H9 (cell line): ENCODE measurements at places on chromosomes 7 and 10.

GRCh38 chr7:1861799-1862458 is 191.9 kb downstream of the ELFN1 start:
- DNase-seq, result no peak

GRCh38 chr7:31336202-31337001 is 4.1 kb downstream of the NEUROD6 start:
- DNase-seq, result peak; percentile 69

GRCh38 chr10:5752301-5752871 is 60.8 kb downstream of the GDI2 start:
- no peak for DNase-seq

- DNase-seq, result no peak
These were observed 4.0 kb upstream of the MRPS24 start for GRCh38 chr7:43873300-43873699.

DNA sequence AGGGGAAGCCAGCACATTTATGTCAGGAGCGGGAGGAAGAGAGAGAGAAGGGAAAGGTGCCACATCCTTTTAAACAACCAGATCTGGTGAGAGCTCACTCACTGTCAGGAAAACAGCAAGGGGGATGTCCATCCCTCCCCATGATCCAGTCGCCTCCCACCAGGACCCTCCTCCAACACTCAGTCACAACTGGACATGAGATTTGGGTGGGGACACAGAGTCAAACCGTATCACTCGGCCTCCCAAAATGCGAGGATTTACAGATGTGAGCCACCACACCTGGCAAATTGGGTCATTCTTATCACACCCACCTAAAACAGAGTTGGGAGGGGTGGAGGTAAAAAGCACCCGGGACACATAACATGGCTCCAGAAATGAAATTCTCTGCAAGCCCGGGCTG is 41.0 kb downstream of the CARD11 start:
- DNase-seq, result no peak

GRCh38 chr7:47819607-47819920 is 128.7 kb downstream of the PKD1L1 start:
- DNase-seq, result no peak

GRCh38 chr10:116490028-116490662 is 55.6 kb upstream of the PNLIP start:
- DNase-seq, result no peak

- no peak for DNase-seq
These were observed 63.5 kb downstream of the GRK5 start for GRCh38 chr10:119270762-119271366.

DNA sequence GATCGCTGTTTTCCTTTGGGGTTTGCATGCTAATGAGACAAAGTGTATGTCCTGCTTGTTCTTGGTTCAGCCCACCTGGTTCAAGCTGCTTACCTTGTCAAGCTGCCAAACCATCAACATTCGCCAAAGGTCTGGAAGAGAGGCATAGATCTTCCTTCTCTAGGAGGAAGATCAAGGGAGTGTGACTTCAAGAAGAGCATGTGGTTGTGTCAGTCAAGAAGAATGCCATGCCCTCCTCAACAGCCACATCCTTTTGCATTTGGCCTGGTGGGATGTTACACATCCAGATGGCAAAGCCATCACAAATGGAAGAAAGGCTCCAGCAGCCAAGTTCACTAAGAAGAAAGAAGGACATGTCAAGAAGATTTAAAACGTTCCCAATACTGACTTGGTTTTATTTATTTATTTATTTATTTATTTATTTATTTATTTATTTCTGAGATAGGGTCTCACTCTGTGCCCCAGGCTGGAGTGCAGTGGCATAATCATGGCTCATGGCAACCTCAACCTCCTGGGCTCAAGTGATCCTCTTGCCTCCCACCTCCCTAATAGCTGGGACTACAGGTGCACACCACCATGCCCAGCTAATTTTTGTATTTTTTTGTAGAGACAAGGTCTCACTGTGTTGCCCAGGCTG is 5.1 kb upstream of the PIP4K2A start:
- no peak for DNase-seq

GRCh38 chr10:60623627-60624026 is 154.7 kb upstream of the CDK1 start:
- no peak for DNase-seq

DNA sequence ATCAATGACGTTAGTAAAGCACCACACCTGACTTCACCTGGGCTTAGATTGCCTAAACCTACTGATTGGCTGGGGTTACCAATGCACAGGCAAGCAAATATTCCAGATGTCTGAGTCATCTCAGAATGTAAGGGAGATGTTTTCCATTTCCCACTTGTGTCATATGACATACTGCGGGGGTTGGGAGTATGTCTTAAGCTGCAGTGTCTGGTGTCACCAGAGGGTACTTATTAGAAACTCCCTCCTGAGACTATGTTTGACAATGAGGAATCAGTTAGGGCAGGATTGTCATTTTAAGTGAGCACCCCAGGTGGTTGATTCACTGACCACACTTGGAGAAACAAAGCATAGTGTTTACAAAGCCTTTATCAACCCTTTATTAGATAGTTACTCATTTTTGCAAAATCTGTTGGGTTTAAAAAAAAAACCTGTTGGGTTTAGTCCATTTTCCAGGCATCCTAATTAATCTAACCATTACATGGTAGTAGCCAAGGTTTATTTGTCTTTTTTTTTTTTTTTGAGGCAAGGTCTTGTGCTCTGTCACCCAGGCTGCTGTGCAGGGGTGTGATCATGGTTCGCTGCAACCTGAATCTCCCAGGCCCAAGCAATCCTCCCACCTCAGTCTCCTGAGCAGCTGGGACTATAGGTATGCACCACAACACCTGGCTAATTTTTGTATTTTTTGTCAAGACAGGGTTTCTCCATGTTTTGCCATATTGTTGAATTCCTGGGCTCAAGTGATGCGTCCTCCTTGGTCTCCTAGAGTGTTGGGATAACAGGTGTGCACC is 72.5 kb downstream of the CDK6 start:
- DNase-seq, result peak; percentile 84

GRCh38 chr7:127786184-127786583 is 134.2 kb downstream of the SND1 start:
- DNase-seq, result no peak

DNA sequence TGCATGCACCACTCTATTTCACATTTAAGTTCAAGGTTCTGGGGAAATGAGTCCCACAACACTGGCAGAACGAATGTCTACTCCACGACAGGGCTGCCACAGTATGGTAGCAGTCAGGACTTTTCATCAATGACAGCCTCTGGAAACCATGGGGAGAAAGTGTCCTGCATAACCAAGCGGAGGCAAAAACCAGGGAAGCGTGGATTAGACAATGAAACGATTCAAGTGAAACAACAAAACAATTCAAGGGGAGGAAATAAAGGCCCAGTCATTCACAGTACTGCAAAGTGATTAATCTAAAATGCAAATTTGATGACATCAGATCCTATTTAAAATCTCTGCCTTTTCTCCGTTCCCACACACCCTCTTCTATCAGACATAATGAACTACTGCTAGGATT is 168.2 kb downstream of the DPY19L1 start:
- no peak for DNase-seq

- no peak for DNase-seq
These were observed 809.1 kb downstream of the TNS3 start for GRCh38 chr7:46772776-46773175.

- DNase-seq, result no peak
These were observed 83.3 kb downstream of the PLXNA4 start for GRCh38 chr7:132492823-132493445.

- no peak for DNase-seq
These were observed 23.3 kb downstream of the SFTPD start for GRCh38 chr10:79925614-79926013.

DNA sequence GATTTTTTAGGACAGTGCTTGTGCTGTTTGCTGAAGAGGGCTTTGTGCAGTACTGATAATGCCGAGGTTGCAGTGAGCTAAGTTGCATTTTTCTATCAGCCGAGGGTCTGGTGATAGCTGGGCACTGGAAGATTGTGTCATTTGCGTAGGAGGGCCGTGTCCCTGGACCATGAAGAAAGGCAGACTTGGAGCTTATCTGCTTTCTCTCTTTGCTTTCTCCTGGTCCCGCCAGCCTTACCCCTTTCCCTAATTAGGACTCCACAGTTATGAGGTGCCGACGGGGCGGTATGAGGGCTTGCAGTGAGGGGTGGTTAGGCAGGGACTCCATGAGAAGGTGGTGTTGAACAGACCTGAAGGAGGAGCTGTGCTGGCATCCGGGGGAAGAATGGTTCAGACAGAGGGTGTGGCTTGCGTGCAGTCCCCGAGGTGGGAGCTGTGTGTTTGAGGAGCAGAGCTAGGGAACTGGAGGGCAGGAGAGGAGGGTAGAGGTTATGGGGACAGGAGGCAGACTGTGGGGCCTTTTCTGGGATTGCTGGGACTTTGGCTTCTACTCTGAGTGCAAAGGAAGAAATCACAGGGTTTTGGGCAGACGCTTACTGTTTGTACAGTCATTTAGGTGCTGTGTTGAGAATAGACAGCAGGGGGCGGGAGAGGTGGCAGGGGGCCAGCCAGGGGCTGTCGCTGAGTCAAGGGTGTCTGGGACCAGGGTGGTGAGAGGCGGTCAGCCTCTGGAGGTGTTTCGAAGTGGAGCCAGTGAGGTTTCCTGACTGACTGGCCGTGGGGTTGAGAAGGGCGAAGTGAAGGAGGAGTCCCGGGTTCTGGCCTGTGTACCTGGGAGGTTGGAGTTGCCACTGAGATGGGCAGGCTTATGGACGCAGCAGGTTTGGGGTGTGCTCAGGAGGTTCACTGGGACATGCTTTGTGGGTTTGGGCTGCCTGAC is 43.4 kb downstream of the PRF1 start:
- DNase-seq, result peak; percentile 80

DNA sequence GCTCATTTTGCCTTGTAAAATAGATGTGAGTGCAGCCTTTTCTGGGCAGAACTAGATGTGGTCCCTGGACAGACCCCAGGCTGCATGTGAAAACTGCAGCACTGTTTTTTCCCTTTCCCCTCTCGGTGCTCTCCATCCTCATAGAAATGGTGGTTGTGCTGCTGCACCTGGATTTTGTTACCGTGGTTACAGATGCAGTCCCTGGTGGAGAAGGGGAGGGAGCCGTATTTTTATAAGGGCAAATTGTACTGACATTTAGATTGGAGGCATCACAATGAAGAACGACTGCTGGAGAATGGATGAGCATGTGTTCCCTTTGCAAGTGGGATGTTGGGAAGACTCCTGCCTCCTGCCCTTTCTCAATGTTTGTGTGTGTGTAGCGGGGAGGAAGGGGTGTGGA is 469.9 kb downstream of the CCSER2 start:
- no peak for DNase-seq

DNA sequence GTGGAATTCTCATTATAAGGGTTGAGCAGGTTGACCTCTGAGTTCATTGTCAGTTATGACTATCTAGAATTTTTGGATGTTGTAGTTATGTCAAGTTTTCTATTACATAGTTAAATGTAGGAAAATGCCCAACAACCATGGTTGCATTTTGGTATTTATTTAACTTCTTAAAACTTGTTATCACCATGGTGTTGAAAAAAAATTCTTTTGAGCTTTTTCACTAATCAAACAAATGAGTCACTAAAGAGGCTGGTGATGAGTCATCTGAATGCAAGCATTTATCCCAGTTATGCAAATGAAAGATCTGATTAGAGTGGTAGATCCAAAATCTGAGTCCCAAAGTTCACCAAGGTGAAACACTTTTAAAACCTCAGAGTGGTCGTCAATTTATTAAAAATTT is 624.7 kb upstream of the IGFBP3 start:
- no peak for DNase-seq

- no peak for DNase-seq
These were observed 208.3 kb downstream of the CELF2 start for GRCh38 chr10:11225935-11226334.

DNA sequence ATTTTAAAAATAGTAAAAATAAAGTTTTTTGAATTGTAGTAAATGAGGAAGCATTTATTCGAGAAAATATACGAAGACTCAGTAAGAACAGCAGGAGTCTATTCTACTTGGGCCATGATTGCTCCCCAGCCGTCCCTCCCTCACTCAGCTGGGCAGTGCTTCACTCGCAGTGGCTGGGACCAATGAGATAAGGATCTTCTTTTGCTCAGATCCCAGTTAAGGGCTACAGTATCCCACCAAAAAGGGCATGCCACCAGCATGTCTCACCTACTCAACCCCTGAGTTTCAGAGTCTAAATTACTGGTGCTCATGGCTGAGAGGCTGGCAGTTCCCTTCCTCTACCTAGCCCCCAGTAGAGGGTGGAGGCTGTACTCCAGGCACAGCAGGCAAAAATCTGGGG is 455.7 kb upstream of the PFKP start:
- DNase-seq, result no peak

DNA sequence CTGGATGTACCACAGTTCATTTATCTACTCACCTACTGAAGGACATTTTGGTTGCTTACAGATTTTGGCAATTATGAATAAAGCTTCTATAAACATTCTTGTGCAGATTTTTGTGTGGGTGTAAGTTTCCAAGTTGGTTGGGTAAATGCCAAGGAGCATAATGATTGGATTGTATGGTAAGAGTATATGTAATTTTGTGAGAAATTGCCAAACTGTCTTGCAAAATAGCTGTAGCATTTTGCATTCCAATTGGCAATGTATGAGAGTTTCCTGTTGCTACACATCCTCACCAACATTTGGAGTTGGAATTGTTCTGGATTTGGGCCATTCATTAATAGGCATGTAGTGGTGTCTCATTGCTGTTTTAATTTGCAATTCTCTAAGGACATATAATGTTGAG is 33.9 kb upstream of the HYAL4 start:
- DNase-seq, result no peak

DNA sequence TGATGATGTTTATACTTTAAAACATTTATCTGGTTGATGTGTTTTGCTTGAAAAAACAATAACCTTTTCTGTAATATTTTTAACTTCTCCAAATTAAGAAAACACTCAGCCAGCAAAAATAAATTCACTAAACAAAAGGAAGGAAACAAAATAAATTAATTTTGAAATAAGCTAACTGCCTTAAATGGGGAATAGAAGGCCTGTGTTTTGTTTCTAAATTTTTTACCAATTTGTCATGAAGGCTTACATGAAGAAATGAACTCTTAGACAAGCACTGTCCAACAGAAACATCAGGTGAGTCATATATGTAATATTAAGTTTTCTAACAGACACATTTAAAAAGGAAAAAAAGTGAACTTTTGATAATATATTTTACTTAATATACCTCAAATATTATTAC is 68.5 kb downstream of the LRRN3 start:
- DNase-seq, result no peak

GRCh38 chr7:148624735-148625134 is 34.2 kb downstream of the C7orf33 start:
- no peak for DNase-seq

DNA sequence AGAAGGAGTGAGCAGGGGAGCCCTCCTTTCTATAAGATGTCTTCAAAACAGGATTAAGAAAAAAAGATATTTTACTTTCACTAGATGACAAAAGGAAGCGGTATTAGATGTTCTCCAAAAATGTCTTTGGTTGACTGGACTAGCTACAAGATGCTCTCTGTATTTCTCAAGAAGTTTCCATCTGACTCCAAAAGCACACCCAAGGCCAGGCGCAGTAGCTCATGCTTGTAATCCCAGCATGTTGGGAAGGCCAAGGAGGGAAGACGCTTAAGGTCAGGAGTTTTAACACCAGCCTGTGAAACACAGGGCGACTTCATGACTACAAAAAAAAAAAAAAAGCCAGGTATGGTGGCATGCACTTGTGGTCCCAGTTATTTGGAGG is 84.5 kb downstream of the PIP4K2A start:
- DNase-seq, result no peak

- DNase-seq, result no peak
These were observed 273.3 kb downstream of the PTEN start for GRCh38 chr10:88136712-88137111.

- DNase-seq, result no peak
These were observed 17.0 kb downstream of the XPNPEP1 start for GRCh38 chr10:109906316-109906715.
